ENCODE measurements at places on chromosomes 2 and 18.

GRCh38 chr2:42970151-42970550 lies 177.8 kb upstream of the HAAO start:
- DNase-seq: no peak

DNA sequence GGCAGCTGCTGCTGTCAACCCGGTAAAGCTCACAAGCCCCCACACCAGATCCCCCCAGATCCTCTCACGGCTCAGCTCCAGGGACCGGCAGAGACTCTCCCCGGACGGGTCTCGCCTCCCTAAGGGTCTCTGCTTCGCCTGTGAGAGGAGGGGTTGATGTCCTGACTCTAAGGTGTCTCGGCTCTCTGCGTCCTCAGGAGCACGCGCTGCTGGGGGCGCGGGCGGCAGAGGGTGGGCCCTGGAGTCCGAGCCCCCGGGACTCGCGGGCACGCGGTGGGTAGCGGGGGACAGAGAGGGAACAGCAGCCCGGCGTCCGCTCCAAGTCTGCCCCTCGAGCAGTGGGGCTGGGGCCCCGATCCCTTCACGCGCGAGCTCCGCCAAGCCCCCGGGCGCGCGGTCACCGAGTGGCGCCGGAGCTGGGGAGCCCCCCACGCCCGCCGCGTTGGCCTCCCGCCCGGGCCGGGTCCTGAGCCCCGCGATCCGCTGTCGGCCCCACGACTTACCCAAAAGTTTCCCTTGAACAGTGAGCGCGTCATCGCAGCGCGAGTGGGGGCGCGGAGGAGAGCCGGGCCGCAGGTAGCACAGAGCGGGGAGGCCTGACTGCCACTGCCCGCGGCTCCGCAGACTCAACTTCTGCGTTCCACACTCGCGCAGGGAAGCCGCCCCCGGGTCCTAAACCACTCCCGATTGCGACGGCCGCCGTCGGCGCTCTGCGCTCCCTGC lies at the start of gene PSTPIP2:
Gene PSTPIP2 (minus strand): TSS at position 608 of the 723 bp plus-strand sequence. CDS start 72 bp downstream, at position 536.
- no peak for DNase-seq

DNA sequence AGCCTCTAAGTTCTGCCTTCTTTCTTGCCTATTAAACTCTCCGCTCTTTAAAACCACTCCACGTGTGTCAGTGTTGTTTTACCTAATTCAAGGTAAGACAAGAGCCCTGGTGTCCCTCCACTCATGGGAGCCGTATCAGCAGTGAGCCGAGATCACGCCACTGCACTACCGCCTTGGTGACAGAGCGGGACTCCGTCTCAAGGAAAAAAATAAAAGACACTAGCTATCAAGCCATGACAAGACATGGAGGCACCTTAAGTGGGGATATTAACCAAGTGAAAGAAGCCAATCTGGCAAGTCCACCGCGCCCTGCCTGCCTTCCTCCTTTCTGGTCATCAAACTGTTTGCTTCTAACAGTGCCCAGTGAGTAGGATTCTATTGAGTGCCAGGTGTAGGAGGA lies 40.2 kb upstream of the LBH start:
- no peak for DNase-seq

GRCh38 chr18:6729247-6730091 lies at the start of gene ARHGAP28:
Gene ARHGAP28, plus strand, starts transcription at chr18:6729716. Its CDS starts 106 bp downstream, at chr18:6729822.
- DNase-seq: peak; percentile 60

- DNase-seq: no peak
Observed at GRCh38 chr2:231222318-231223000, 24.0 kb downstream of the ARMC9 start.

DNA sequence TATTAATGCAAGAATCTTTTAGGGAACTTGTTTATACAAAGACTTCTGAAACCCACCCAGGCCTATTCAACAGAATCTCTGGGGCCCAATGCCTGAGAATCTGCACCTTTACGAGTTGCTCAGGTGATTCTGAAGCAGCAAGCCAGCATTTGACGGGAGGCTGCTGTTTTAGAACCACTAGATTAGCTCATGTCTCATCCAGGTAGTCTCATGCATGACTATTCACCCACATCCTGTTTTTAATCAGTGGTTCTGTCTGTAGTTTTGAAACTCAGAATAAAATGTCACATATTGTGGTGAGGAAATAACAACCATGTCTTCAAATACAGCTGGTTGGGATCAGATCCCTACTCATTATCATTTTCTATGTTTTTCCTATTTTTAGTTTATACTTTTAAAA lies 39.5 kb downstream of the CYTIP start:
- no peak for DNase-seq

DNA sequence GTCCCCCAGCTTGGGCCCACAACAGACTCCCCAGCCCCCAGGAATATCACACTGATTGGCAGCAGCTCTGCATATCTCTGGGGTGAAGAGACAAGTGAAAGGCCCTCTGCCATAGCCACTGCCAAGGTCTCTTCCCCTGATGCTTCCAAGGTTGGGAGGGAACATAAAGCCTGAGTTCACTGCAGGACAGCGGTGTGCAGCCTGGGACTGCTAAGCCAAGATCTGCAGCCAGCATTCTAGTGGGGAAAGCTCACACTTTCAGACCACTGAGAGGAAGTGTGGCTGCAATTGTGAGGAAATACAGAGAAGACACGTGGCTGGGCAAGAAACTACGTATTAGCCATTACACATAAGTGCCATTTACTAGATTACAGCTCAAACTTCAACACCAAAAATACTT lies 100.7 kb downstream of the MAIP1 start:
- no peak for DNase-seq

- DNase-seq: no peak
Observed at GRCh38 chr2:70240599-70240998, 7.8 kb downstream of the TIA1 start.

GRCh38 chr18:12306752-12307700 lies 1.0 kb upstream of the TUBB6 start:
- DNase-seq: no peak

- DNase-seq: no peak
Observed at GRCh38 chr2:232884001-232884421, 13.9 kb downstream of the SNORC start.

DNA sequence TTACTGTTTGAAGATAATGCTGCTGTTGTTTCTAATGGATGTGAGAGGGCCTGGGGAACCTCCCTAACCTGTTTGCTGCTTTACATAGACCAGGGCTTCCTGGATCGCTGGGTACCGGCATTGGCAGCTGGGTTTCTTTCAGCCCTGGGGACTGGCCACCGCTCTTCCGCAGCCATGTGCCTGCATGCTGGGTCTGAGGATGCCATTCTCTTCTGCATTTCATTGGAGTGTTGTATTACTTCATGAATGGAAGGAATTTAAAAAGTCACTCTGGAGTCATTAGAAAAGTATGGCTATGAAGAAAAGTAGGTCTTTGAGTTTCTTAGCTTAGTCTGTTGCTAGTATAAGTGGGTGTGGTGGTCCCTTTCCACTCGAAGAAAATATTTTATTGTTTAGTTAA lies 107.3 kb upstream of the MGAT5 start:
- DNase-seq: no peak

GRCh38 chr18:40371673-40372072 lies 1583.4 kb upstream of the PIK3C3 start:
- no peak for DNase-seq

DNA sequence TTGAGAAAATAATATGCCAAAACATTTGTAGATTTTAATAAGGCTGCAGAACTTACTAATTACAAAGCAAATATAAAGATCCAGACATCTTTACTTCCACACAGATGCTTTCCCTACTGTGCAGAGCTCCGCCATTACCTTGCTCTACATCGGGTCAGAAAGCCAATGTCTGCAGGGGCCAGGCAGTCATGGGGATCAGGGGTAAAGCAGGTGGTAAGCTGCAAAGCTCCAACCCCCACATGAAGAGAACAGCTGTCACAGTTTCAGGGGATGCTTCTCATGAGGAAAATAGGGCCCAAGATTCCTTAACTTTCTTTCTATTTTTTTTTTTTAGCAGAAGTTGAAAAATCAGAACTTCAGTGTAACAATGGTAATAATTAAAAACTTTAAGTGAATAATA lies 102.7 kb downstream of the DCC start:
- no peak for DNase-seq

DNA sequence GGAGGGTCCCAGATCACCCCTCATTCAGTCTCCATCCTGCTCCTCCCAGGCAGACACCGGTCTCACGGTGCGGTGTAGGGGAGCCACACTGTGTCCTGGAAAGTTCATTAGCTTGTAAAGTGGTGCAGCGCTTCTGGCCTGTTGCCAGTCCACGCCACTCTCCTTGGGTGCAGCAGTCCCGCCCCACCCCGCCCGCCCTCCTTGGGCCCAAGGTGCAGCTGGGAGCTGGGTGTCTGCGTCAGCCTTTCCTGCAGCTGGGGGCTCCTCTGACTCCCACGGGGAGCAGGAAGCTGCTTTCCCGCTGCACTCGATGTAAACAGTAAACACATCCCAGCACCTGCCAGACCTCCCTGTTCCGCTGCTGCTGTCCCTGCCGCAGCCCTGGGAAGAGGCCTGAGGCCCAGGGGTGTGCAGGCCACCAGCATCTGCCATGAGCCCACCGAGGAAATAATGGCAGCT lies 53.8 kb upstream of the ASB18 start:
- DNase-seq: no peak

DNA sequence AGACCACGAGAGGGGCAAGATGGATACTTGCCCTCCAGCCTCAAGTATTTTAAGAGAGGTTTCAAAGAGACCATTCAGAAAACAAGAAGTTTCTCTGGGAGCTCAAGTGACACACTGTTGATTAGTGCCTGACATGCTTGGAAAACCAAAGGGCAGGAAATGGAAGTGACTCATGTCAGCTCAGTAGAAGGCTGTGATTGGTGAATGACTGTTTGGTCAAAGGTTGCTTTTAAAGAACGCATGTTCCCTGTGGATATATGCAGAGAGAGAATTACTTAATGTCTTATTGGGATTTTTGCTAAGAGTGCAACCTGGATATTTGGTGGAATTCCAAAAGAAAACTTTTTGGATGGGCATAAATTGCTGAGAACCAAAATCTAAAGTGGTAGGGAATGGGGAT lies 549.9 kb downstream of the XIRP2 start:
- DNase-seq: no peak

DNA sequence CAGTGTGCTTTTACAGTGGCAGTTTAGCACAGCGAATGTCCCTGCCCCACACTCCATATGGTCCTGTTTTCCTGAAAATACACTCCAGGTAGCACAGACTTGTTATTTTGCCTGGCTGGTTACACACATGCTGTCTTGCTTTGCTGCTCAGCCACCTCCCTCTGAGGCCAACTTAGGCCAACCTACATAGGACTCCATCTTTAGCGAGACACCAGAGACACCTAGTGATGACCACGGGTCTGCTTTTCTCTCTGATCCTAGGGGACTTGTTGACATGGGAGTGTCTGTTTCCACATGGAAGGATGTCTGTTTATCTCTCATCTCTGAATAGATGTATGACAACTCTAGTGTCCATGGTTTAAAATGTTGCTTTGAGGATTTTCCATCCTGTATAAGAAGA lies 43.3 kb downstream of the PLEKHB2 start:
- no peak for DNase-seq

DNA sequence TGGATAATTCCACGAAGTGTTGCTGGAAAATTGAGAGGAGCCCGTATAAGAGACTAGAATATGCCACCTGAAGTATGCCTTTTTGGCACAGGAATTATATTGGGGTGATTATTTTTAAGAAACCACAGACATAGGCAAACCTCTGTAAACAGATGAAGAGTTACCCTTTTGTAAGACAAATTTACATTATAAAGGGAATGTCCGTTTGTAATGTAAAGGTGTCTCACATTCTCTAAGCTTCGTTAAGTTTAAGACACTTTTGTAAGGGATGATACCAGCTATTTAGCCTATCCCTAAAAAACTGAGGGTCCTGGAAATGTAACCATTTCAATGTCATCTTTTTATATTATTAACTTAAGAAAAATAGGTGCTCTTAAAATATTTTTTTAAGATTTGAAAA lies 432.8 kb upstream of the SYT4 start:
- no peak for DNase-seq

DNA sequence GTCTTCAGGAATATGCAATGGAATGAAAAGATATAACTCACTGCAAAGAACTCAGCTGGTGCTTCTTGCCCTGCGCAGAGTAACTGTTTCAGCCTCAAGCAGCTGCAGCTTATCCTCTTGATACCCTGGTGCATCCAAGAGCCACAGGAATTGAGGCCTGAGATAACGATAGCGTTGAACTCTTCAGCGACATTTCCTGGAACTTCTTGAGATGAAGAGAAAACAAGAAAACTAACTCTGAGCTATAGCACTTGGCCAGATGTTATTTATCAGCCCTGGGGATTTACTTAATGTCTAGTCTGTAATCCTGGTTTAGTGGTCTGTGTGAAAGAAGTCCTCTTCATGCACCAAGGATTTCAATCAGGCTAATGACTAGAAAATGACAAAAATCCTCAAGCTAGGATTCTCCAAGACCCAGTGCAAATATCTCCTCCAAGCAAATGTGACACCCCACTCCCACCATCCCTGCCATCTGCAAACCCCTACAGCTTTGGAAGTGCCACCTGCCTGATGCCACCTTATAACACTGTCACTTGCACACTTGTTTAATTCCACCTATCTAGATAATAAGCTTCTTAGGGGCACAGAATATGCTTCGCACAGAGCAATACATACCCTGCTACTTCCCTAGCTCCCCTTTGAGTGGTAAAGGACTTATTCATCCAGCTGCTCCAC lies 40.6 kb downstream of the EHD3 start:
- DNase-seq: no peak

DNA sequence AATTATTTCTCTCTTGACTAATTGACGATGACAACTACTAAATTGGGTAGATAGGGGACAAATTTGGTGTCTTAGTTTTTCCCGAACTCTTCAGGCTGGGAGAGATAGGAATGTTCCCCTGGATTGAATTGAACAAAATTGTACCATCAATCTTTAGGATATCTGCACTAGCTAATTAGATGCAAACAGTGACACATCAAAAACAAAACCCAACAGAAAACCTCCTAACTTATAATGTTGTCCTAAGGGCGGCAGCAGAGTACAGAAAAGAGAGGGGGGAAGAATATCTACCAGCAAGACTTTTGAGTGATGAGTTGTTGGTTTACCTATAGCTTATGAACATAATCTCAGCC lies 342.9 kb downstream of the INSIG2 start:
- no peak for DNase-seq

- DNase-seq: no peak
Observed at GRCh38 chr2:8241317-8241716, 440.5 kb upstream of the ID2 start.

- DNase-seq: peak; percentile 7
Observed at GRCh38 chr2:176126929-176127773, 2.4 kb upstream of the HOXD8 start.
